HFFc6 (cell line): ENCODE measurements at places on chromosomes 2 and 18. TPM values are rescaled to one million over a fixed set of nuclear protein-coding genes. Genes with fewer than 3 reads are reported as not detected.

DNA sequence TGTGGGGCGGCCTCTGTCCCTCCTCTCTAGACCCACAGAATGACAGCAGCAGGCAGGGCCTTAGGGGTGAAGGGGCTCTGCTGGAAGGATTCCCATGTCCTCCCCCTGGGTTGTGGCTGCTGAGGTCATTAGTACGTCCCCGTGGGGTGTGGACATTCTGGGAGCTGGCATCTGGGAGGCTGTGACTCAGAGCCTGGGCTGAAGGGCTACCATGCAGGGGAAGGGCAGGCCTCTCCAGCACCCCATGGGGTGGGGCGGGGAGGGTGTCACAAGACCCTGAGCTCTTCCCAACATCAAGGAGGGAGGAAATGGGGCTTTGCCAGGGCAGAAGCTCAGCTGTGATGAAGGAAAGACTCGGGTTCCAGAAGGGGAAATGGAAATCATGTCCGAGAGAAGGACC, 105.8 kb upstream of the SMAD2 start:
- H3K27ac ChIP-seq: no peak overlapping the region
- peaks cover 20% of the 10 kb centered on the region for H3K27me3 ChIP-seq
- no peaks in the 10 kb centered on the region for H3K36me3 ChIP-seq
- H3K4me1 ChIP-seq: peaks cover 19% of the 10 kb centered on the region

Gene IL1RL1
- not detected in 3 replicates for total RNA-seq

DNA sequence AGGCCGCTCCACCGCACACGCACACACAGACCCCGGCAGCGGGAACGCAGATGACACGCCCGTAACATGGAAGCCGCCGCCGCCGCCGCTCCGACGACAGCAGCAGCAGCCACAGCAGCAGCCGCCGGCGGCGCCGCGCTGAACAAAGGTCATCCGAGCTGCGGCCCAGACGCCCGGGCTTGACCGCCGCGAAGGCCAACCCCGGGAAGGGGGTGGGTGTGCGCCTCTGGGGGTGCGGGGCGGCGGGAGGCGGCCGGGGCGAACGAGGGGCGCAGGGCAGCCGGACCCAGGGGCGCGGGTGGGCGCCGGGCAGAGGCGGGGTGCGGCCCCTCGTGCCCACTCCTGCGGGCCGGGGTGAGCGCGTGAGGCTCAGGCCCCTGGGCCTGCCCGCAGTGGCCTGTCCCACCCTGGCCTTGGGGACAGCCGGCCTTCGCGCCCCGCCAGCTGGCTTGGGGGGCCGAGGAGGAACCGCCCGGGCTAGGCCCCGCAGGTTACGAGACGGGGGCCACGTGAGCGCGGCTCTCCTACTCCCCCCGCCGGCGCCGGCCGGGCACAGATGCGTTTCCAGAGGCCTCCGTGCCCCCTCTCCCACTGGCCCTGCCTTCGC, 1.0 kb upstream of the ZNF532 start:
- H3K4me1 ChIP-seq: peaks cover 91% of the 10 kb centered on the region
- no peaks in the 10 kb centered on the region for H3K27me3 ChIP-seq
- peak overlapping the region; percentile 98 for H3K27ac ChIP-seq
- H3K4me3 ChIP-seq: peak overlapping the region; percentile 85
- peaks cover 32% of the 10 kb centered on the region for H3K36me3 ChIP-seq
- no peak for DNase-seq

Gene SLC23A3
- total RNA-seq: 0.68 to 1.6 TPM (median 0.99 TPM) in 3 replicates

Gene SPHKAP
- total RNA-seq: 0.68 to 0.94 TPM (median 0.85 TPM) in 3 replicates

- no peak for DNase-seq
- no peaks in the 10 kb centered on the region; the same call in 1 of the 2 replicates for H3K36me3 ChIP-seq
- H3K27ac ChIP-seq: no peak overlapping the region
- peaks cover 74% of the 10 kb centered on the region for H3K4me1 ChIP-seq
- no peaks in the 10 kb centered on the region; the same call in none of the 2 replicates for H3K27me3 ChIP-seq
- no peak overlapping the region for H3K4me3 ChIP-seq
Observed at GRCh38 chr2:29110916-29111535, 4.2 kb upstream of the CLIP4 start.

DNA sequence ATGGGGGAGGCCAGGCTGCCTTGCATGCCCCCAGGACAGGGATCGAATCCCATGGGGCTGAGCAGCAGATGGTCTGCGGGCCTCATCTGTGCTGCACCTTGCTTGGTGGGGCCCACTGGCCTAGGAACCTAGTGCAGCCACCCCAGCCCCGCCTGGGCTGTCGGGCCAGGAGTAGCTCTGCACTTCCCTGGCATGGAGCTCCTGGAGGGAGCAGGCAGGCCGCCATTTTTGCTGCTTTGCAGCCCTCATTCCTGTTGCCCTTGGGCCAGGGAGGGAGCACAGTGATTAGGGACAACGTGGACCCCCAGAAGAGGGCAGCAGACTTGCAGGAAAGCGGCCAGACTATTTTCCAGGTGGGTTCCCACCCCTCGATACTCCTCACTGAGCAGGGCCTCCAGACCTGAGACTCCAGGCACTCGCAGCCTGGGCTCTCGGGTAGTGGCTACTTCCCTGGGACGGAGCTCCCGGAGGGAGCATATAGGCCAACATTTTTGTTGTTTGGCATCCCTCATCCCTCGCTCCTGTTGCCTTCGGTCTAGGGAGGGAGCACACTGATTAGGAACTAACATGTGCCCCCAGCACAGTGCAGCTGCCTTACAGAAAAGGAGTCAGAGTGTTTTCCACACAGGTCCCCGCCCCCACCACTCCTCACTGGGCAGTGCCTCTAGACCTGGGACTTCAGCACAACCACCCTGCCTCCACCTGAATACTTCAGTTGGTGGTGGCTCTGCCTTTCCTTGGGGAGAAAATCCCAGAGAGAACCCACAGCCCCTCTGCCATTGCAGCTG, 99.5 kb downstream of the MAIP1 start:
- H3K27me3 ChIP-seq: peaks cover 2% of the 10 kb centered on the region
- H3K36me3 ChIP-seq: no peaks in the 10 kb centered on the region
- no peaks in the 10 kb centered on the region for H3K4me1 ChIP-seq
- DNase-seq: no peak
- no peak overlapping the region for H3K27ac ChIP-seq
